ENCODE measurements at places on chromosomes 11 and 22. TPM values are rescaled to one million over a fixed set of nuclear protein-coding genes. Genes with fewer than 3 reads are reported as not detected.

The TRAF6 gene
- polyA plus RNA-seq: 5.7 TPM

The OR10A2 gene
- 0.13 TPM for polyA plus RNA-seq

The ZBTB16 gene
- 94.5 TPM for polyA plus RNA-seq

The TRIM6 gene
- polyA plus RNA-seq: 6.3 TPM

The C11orf86 gene
- 54.8 TPM for polyA plus RNA-seq

The WNT11 gene
- 0.87 TPM for polyA plus RNA-seq

The IL17REL gene
- polyA plus RNA-seq: not detected

The CELSR1 gene
- polyA plus RNA-seq: 0.15 TPM

The DNAJB13 gene
- polyA plus RNA-seq: not detected

The SCGB1A1 gene
- polyA plus RNA-seq: 0.61 TPM

The SYT12 gene
- polyA plus RNA-seq: 1.4 TPM

The CARD10 gene
- polyA plus RNA-seq: 2.2 TPM

The FADS3 gene
- polyA plus RNA-seq: 402 TPM

The LIPT2 gene
- not detected for polyA plus RNA-seq

The OR4D11 gene
- polyA plus RNA-seq: not detected

The GPHA2 gene
- 0.43 TPM for polyA plus RNA-seq

The KLHL35 gene
- polyA plus RNA-seq: 2.4 TPM

The INS gene
- polyA plus RNA-seq: 17.2 TPM

The TESMIN gene
- polyA plus RNA-seq: not detected

The MRGPRX3 gene
- polyA plus RNA-seq: not detected

The BDNF gene
- 1.9 TPM for polyA plus RNA-seq

The HIC2 gene
- 0.38 TPM for polyA plus RNA-seq

The HEPHL1 gene
- polyA plus RNA-seq: 0.25 TPM
